ENCODE measurements at places on chromosomes 11 and 22.
A peak's percentile ranks its signal among the peaks of the same experiment; 100 is the strongest.

DNA sequence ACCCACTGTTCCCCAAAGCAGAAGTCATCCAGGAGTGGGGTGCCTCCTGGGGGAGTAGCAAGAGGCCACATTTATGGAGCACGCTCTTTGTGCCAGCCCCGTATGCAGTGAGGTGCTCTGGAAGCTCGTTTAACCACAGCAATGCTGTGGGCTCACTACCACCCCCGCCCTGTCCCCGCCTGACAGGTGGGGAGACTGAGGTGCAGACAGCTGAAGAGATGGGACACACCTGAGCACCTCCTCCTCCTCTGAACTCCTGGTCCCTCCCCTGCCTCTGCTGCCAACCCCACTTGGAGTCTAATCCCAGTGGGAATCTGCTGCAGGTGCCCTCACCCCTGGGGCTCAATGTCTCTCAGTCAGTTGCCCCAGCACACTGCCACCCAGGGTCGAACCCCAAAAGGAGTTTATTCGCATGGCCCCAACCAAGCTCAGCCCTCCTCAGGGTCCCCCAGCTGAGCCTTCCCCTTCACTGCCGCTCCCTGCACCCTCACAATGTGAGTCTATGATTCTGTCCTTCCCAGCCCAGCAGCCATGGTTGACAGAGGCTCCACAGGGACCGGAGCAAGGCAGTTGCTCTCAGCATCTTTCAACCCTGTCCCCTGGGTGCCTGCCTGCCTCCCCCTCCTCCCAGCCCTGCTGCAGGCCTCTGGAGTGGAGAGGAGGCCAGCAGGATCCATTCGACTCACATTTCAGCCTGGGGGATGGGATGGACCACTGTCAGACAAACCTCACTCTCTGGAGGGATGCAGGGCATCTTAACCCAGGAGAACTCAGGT is 13.3 kb upstream of the BCR start:
- no peak for DNase-seq

- peak; percentile 94 for DNase-seq
Observed at GRCh38 chr22:42649246-42650099, at the start of gene CYB5R3. CYB5R3 (minus strand) TSS chr22:42649392; CDS start chr22:42649315, 77 bp downstream.

- DNase-seq, result no peak
Observed at GRCh38 chr11:12382451-12382850, 5.1 kb downstream of the PARVA start.

GRCh38 chr11:80517701-80518100 is 1076.9 kb upstream of the TENM4 start:
- DNase-seq, result no peak

DNA sequence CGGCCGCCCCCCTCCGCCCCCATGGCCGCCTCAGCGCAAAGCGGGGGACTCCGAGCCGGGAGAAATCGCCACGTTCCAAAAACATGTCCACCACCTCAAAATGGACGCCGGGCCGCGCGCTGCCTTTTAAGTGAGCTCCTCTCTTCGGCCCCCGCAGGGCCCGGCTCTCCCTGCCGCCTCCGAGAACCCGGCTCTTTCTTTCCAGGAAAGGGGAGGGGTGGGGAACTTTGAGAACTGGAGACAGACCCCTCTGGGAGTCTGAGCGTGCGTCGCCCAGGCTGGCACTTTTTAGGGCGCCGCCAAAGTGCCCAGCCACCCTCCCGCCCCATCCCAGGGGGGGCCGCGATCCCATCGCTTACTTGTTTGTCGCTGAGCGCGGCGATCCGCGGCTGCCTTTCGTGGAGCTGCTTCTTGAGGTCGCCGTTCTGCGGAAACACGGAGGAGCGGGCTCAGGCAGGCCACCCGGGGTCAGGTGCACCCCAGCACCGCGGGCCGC is 1.6 kb downstream of the PHF21B start:
- DNase-seq, result no peak
